Jurkat, Clone E6-1 (cell line): ENCODE measurements at places on chromosomes 3 and 15.
A peak's percentile ranks its signal among the peaks of the same experiment; 100 is the strongest.

DNA sequence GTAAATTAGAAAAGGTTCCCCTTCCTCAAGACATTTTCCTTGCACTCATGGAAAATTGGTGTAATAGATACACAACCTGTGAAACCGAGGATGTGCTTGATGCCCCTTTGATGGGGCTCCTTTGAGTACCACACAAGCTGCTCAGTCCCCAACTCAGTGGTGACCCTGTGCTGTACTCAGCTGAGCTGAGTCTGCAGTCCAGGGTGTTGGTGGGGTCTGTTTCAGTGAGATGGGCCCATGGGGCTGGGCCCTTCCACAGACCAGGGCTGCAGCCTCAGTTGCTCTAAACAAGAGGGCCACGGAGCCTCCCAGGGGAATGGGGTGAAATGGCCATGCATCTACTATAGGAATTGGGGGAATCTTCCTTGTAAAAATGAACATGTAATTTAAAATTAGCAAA lies 39.3 kb downstream of the KY start:
- no peak for DNase-seq

- no peak for DNase-seq
These were observed 33.4 kb downstream of the CPEB1 start for GRCh38 chr15:82613747-82614146.

DNA sequence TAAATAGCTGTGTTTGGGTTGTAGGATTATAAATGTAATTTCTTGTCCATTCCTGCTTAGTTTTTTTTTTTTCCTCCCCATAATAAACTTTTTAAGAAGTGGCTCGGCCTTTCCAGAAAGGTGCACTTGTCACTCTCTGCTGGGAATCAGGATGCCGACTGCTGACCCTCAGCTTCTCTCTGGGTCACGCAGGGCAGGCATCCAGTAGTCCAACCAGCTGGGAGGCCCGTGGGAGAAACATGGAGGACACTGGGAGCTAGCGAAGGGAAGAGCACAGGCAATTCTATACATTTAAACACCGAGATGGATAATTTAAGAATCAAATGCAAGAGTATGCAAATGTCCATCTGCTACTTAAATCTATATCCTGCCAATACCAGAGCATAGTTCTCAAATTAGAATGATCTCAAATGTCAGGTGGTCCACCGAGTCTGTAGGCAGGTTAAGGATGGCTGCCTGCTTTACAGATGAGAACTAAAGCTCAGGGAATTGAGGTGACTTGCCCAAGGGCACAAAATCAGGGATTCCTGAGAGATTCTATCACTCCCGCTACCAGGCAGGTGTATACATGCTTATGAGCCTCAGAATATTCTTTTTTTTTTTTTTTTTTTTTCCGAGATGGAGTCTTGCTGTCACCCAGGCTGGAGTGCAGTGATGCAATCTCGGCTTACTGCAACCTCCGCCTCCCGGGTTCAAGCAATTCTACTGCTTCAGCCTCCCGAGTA lies 64.5 kb downstream of the DAPK2 start:
- no peak for DNase-seq

- peak; percentile 80 for DNase-seq
These were observed 30.2 kb downstream of the IFT80 start for GRCh38 chr3:160368804-160369203.

- DNase-seq, result no peak
These were observed 33.5 kb downstream of the EBLN2 start for GRCh38 chr3:73094951-73095350.

GRCh38 chr3:93973131-93974126 lies at the start of gene PROS1:
TSS of gene PROS1 (minus strand) at chr3:93973896. CDS start at chr3:93973749, 147 bp downstream.
- peak; percentile 37 for DNase-seq

GRCh38 chr3:53084310-53085001 lies 38.6 kb upstream of the SFMBT1 start:
- no peak for DNase-seq

DNA sequence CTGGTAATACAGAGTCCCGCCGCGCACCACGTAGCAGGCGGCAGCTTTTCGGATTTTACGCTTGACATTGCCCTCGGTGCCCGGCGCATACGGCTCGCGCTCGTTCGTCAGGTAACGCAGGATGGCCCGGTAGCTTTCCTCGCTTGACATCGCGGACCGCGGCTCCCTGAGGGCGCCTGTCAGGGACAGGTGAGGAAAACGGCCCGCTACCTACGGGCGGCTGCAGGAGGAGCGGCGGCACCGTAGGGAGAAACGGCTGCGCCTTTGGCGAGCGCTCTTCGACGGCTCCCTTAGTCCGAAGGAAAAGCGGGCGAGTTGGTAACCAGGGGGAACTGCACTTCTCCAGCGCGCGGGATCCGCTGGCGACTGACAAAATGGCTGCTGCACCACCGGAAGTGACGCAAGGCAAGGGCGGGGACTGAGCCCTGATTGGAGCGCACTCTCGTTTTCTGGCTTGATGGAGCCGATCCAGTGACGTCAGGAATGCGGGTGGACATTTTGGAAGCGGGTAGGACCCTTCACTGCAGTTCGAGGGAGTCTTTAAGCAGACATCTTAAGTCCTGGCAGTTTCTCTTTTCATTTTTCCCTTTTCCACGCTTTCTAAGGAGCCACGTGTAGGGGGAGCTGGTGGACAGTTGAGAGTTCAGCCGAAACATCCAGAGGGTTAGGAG lies at the start of gene ZBTB11:
TSS of gene ZBTB11 (minus strand) at position 368 of the 671 bp plus-strand sequence. CDS start at position 150, 218 bp downstream.
- DNase-seq, result peak; percentile 100

- DNase-seq, result no peak
These were observed 62.9 kb downstream of the FBN1 start for GRCh38 chr15:48582452-48583247.

GRCh38 chr15:41966920-41967465 lies 5.4 kb downstream of the EHD4 start:
- no peak for DNase-seq

GRCh38 chr3:66302288-66302687 lies 81.5 kb downstream of the SLC25A26 start:
- DNase-seq, result peak; percentile 53

GRCh38 chr3:58743296-58743695 lies 76.7 kb upstream of the FAM3D start:
- DNase-seq, result no peak

GRCh38 chr3:72426618-72427397 lies 421.4 kb downstream of the SHQ1 start:
- DNase-seq, result no peak

DNA sequence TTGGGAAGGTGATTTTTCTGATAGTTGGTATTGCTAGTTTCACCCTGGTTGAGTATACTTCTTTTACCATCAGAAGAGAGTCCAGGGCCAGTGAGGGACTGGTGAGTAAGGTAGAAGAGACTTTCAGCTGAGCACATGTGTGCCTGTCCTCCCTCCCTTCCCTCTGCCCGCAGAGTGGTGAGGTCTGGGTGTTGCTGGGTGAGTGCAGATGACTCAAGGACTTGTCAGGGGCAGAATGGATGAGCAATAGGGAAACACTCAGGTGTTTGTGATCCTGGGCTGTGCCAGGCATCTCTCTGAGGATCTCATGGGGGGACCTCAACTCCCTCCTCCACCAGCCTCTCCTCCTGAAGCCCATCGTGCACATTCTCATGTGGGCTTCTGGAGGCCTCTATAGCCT lies 76.0 kb upstream of the GSK3B start:
- DNase-seq, result no peak

- no peak for DNase-seq
These were observed 2.8 kb upstream of the SEMA3G start for GRCh38 chr3:52447512-52448355.

- no peak for DNase-seq
These were observed 227.7 kb downstream of the FOXP1 start for GRCh38 chr3:71355862-71356261.

DNA sequence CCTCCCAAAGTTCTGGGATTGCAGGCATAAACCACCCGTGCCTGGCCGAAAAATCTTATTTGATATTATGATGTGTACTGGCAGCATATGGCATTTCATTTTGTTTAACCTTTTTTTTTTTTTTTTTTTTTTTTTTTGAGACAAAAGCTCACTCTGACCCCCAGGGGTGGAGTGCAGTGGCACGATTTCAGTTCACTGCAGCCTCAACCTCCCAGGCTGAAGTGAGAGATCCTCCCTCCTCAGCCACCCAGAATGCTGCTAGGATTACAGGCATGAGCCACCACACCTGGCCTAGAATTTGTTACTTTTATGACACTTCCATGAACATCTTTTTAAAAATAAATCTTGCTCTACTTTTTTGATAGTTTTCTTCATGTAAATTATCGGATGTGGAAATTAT lies 12.0 kb downstream of the TERB2 start:
- no peak for DNase-seq

- DNase-seq, result no peak
These were observed 6.1 kb downstream of the MOBP start for GRCh38 chr3:39473452-39474125.

DNA sequence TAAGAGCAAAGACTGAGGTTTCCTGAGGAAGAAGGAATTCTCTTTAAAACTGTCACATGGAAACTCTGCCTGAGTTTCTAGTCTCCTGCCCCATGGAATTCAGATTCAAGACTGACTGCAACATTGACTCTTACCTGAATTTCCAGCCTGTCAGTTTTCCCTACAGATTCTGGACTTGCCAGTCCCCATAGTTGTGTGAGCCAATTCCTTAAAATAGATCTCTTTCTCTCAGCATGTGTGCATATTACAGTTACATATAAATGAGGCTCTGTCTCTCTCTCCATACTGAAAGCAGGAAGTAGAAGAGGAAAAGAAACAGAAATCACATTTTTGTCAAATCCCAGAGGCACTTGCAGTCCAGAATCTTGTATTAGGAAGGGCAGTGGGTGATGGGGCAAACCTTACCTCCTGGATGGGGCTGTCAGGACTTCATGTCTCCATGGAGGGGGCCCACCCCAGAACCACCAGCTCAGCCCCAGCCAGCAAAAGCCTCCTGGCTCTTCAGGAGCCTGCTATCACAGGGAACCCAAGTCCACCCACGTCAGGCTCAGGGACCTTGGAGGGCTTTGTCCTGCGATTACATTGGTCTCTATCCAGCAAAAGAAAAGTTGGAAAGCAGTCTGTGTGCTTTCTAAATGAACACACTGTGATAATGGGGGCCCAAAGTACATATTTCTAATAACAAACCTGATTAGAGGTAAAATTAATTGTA lies 18.8 kb upstream of the GOLGA8J start:
- DNase-seq, result no peak

GRCh38 chr3:166190360-166190759 lies 353.1 kb upstream of the BCHE start:
- DNase-seq, result no peak

DNA sequence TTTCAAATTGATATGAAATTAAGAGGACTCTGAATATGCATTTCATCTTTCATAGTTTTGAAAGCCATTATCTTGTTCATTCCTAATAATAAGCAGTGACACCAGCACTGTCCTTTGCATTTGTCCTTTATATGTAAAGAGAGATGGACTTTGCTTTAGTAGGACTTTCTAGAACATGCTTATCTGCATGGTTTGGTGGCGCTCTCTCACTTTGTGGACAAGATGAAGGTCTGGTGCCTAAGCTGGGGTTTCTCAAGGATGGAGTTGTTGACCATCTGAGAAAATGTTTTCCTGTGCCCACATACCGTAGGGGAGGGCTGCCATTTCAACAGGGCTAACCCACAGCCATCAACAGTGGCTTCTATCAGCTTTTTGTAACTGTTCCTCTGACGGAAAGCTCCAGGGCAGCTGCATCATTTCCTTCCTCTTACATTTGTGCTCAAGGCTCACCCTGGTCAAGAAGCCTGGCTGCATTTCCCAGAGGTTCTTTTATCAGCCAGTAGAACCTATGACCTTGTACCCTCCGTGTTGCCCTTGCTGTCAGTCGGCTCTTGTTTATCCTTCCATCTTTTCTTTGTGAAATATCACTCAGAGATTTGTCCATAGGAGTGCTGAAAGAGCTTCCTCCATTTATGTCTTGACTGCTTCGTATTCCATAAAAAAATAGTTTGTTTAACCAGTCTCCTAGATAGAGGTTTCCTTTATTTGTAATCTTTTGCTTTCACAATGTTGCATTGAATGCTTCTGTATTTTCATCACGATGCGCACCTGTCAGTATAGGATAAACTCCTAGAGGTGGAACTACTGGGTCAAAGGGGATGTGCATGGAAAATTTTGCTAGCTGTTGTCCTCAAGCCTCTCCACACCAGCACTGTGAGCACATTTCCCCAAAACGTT lies 44.6 kb downstream of the ABHD2 start:
- no peak for DNase-seq

- DNase-seq, result no peak
These were observed 8.8 kb upstream of the SLC15A2 start for GRCh38 chr3:121885386-121885785.

- peak; percentile 49 for DNase-seq
These were observed 201.1 kb downstream of the AKAP13 start for GRCh38 chr15:85581495-85581894.

- DNase-seq, result no peak
These were observed 27.1 kb upstream of the PIK3CB start for GRCh38 chr3:138861798-138862197.

DNA sequence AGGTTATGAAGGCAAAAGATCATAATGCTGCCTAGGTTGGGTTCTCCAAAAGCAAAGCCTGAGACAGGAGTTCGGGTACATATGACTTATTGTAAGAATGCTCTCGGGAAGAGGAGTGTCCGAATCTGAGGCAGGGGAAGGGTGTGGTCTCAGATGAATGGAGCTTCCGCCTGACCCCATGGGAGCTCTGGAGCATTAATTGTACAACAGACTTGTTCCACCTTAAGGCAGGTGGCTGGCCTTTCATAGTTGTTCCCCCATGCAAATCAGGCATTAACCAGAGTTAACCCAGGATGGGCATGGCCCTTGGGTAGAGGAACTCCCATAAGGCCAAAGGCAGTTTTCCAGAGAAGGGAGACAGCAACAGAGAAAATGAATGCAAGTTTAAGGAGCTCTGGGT lies 170.6 kb downstream of the MYRIP start:
- DNase-seq, result no peak

GRCh38 chr3:56064684-56065083 lies 403.6 kb downstream of the ERC2 start:
- DNase-seq, result no peak

- DNase-seq, result no peak
These were observed 309.6 kb downstream of the PYDC2 start for GRCh38 chr3:191770541-191770940.

- DNase-seq, result no peak
These were observed 30.0 kb upstream of the ZNF280D start for GRCh38 chr15:56763141-56763895.

DNA sequence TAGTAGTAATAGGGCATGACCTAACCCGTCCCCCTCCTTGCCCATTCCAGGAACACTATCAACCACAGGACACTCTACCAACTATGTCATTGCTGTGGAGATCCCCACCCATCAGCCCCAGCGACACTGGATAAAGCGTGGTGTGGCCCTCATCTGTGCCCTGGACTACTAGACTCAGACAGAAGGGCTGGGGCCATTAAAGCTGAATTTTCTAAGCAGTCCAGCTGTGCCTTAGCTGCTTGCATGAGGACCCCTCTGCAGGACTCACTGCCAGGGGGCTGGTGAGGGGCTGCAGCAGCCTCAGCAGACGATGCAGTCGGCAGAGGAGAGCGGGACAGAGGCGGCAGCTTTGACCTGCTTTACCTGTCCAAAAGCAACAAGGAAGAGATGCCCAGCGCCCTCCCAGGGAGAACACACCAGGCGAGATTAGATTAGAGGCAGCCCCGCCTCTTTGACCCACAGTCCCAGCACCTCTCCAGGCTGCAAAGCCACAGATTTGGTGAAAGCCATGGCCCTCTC lies 44.6 kb downstream of the SEMA3G start:
- no peak for DNase-seq

GRCh38 chr15:91376038-91376437 lies 276.0 kb downstream of the SV2B start:
- no peak for DNase-seq
